ENCODE measurements at places on chromosomes 6 and 20. TPM values are rescaled to one million over a fixed set of nuclear protein-coding genes. Genes with fewer than 3 reads are reported as not detected.
A peak's percentile ranks its signal among the peaks of the same experiment; 100 is the strongest.

DNA sequence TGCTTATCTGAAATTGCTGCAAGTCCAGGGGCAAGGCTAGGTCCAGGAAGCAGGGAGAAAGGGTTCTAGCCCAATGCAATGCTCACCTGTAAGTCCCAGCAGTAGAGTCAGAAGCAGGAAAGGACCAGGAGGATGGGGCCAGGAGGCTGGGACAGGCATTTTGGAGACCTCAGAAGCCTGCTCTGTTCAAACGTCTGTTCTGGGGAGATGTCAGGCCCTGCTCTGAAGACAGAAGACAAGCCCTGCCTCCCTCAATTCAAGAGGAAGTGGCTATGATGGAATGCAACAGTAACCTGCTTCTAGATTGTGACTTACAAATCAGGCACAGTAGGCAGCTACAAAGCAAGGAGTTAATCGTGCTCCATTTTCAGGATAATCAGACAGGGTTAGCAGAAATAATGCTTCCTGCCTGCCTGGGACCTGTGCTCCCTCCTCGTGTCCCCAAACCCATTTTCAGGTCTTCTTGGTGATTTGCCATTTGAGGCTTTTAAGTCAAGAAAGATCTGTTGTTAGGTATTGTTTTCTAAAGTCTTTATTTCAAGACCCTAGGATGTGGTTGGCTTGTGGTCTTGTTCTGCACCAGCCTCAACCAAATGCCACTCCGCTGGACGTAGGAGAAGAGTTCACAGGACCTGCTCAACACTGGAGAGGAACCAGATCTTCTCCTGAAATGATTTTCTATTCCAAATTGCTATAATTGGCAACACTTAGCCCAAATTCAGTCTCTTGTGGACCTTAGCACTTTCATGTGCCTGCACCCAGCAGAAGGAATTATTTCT is at the start of gene SIRPG:
SIRPG (minus strand) TSS at position 224 of the 779 bp plus-strand sequence; CDS start at position 159, 65 bp downstream.
- peaks cover 90% of the 10 kb centered on the region for H3K4me1 ChIP-seq
- no peak for DNase-seq
- peak within 1 kb of the TSS; percentile 83 for H3K4me3 ChIP-seq
- H3K27me3 ChIP-seq, result no peaks in the 10 kb centered on the region
- peak within 1 kb of the TSS; percentile 97 for H3K27ac ChIP-seq
- peaks cover 67% of the 10 kb centered on the region for H3K36me3 ChIP-seq

DNA sequence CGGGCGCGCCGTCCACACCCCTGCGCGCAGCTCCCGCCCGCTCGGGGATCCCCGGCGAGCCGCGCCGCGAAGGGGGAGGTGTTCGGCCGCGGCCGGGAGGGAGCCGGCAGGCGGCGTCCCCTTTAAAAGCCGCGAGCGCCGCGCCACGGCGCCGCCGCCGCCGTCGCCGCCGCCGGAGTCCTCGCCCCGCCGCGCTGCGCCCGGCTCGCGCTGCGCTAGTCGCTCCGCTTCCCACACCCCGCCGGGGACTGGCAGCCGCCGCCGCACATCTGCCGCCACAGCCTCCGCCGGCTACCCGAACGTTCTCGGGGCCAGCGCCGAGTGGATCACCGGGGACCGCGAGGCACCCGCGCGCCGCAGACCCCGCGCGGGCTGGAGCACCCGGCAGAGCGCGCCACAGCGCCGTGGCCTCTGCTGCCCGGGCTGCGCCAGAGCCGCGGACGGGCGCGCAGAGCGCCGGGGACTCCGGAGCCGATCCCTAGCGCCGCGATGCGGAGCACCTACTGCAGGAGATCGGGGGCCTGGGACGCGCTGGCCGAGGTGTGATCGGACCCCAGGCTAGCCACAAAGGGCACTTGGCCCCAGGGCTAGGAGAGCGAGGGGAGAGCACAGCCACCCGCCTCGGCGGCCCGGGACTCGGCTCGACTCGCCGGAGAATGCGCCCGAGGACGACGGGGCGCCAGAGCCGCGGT is at the start of gene BMP2:
BMP2 (plus strand) TSS at position 151 of the 692 bp plus-strand sequence. CDS start 2,441 bp downstream, outside the sequence.
- peak; percentile 32 for DNase-seq
- no peaks in the 10 kb centered on the region for H3K4me1 ChIP-seq
- no peaks in the 10 kb centered on the region for H3K36me3 ChIP-seq
- peak within 1 kb of the TSS; percentile 4 for H3K4me3 ChIP-seq
- H3K27me3 ChIP-seq, result peaks cover 72% of the 10 kb centered on the region

Gene ASIP
- total RNA-seq, result not detected

Gene TAF11
- 38.5 TPM for total RNA-seq

Measured in activated naive CD8-positive, alpha-beta T cell treated with anti-CD3 and anti-CD28 coated beads for 36 hours (primary cell).